EH (cell line): ENCODE measurements at places on chromosomes 13 and 19.

GRCh38 chr19:48613852-48614435 is 932 bp downstream of the FAM83E start:
- DNase-seq, result no peak

- DNase-seq, result no peak
Measured at GRCh38 chr13:25457566-25457965, 85.8 kb downstream of the ATP8A2 start.

- peak; percentile 90 for DNase-seq
Measured at GRCh38 chr19:2977001-2977745, at the start of gene TLE6. TLE6 (plus strand) TSS chr19:2977564; CDS start chr19:2978234, 670 bp downstream.

- peak; percentile 79 for DNase-seq
Measured at GRCh38 chr13:110245416-110245899, 61.5 kb downstream of the COL4A1 start.

- DNase-seq, result no peak
Measured at GRCh38 chr13:96672016-96672415, 322.3 kb downstream of the OXGR1 start.

DNA sequence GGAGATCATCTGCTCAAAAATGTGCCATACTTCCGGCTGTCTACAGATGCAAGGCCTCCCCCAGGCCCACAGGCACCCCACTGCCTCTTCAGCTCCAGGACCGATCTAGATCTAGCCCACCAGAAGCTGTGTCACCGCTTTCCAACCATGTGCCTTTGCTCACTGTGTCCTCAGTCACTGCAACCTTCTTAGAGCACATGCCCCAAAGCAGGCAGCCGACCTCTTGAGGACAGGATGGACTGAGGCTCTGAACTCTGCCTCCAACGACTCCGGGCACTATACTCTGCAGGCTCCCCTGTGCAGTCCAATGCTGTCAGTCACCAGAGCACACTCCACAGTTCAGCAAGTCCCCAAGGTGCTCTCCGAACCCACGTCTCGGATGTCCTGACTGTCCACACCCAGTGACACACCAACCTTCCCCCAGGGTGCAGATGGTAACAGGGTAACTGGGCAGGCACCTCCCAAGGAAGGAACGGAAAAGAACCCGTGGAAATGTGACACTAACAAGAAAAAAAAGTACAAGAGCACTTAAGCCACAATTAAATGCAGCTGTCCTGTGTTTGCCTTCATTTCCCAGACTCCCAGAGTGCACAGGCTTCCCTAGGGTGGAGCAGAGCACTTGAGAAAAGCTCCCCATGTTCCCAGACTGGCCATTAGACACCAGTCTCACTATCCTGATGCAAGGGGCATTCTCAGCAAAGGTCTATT is 4.8 kb downstream of the STK24 start:
- peak; percentile 90 for DNase-seq

GRCh38 chr19:49512970-49513745 is 697 bp downstream of the FCGRT start:
- DNase-seq, result peak; percentile 41

DNA sequence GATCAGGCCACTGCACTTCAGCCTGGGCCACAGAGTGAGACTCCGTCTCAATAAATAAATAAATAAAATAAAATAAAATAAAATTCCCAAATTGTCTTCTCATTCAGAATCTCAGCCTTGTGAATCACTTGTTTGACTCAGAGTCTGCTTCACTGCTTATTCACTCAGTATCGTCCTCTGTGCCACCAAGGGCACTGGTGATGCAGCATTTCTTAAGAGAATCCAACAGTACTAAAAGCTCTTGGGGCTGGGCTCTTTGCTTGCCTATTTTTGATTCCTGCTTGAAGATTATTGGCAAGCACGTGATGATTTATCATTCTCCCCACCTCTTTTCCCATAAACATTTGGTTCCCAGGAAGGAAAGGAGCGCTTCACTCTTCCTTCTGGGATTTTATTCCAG is 54.8 kb upstream of the HMGB1 start:
- peak; percentile 65 for DNase-seq

GRCh38 chr19:34482380-34483250 is 1.1 kb downstream of the WTIP start:
- DNase-seq, result peak; percentile 42
